ENCODE measurements at places on chromosomes 13 and 19.

GRCh38 chr19:13993590-13994300 is 12.4 kb downstream of the RFX1 start:
- no peak overlapping the region for H3K4me3 ChIP-seq
- peaks cover 20% of the 10 kb centered on the region for H3K36me3 ChIP-seq
- no peak overlapping the region for H3K27ac ChIP-seq
- H3K27me3 ChIP-seq = no peaks in the 10 kb centered on the region

- DNase-seq = no peak
- no peak overlapping the region for H3K4me3 ChIP-seq
- H3K36me3 ChIP-seq = no peaks in the 10 kb centered on the region
- H3K4me1 ChIP-seq = no peaks in the 10 kb centered on the region
- no peak overlapping the region for H3K27ac ChIP-seq
Observed at GRCh38 chr13:99797691-99798090, 173.9 kb downstream of the ZIC5 start.

DNA sequence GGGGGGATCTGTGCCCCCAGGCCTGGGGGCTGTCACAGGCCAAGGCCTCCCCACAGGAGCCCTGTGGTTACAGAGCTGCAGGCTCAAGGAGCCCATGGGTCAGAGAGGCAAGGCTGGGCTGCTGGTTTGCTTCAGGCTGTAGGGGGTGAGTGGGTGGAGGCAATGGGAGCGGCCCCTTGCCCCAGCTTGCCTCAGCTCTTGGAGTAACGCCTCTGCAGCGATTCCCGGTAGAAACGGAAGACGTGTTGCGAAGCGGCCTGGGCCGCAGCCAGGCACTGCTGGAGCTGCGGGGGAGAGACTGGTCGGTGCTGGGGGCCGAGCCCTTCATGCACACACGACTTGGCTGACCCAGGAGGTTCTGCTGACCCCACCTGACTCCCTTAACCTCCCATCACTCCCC is 10.1 kb downstream of the TMEM91 start:
- H3K4me1 ChIP-seq = no peaks in the 10 kb centered on the region
- DNase-seq = no peak
- no peak overlapping the region for H3K27ac ChIP-seq
- no peaks in the 10 kb centered on the region for H3K27me3 ChIP-seq
- no peak overlapping the region for H3K4me3 ChIP-seq

- no peak overlapping the region for H3K27ac ChIP-seq
- no peaks in the 10 kb centered on the region for H3K36me3 ChIP-seq
Observed at GRCh38 chr13:106919638-106920037, 351.7 kb upstream of the ARGLU1 start.

DNA sequence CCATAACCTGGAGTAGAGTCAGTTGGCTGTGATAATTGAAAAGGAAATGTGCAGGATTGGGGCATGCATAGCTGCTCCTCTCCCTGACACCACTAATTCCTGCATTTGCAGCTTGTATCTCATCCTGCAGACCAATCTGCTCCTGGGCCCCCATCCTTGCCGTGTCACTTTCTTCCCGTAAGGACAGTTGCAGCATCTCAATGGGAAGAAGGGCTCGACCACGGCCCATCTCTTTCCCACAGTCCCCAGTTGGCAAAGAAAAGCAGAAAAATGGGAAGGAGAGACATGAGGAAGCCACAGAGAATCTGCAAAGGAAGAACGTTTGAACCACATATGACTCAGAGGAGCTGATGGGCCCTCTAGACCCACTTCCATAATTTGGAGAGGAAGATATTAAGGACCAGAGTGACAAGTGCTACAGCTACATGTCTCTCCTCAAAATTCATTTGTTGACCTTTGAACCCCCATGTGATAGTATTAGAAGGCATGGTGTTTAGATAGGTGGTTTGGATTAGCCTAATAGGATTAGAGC is 1.8 kb upstream of the SIGLEC12 start:
- no peak overlapping the region for H3K4me3 ChIP-seq
- no peaks in the 10 kb centered on the region for H3K27me3 ChIP-seq
- H3K36me3 ChIP-seq = no peaks in the 10 kb centered on the region
- H3K4me1 ChIP-seq = no peaks in the 10 kb centered on the region
- no peak for DNase-seq
- no peak overlapping the region for H3K27ac ChIP-seq

DNA sequence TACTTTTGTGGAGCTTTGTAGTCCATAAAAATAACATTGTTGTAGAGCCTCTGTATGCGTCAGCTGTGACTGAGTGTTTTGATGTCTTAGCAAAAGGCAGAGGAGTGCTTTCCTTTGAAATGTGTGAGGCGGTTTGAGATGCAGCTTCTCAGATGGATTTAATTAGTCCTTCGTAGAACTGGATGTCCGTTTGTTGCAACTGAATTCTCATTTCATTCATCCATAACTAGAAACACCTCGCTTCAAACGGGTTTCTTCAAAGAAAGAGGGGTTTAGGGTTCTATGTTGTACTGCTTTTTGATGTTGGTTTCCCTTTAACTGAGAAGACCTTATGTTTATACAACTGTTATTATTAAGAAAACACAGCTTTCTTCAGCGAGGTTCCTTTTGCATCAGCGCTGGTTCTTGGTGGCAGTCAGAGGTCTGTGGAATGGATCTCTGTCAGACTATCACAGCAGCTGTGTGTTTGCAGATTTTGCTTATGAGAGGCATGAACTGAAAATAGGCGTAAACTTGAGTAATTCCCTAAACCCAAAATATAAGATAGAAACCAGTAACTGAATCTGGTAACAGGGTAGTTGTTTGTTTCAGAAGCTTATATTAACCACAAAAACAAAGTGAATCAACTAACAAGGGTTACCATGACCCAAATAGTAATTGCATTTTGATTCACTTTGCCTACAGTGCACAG is 194.4 kb downstream of the GGACT start:
- no peak for DNase-seq
- no peaks in the 10 kb centered on the region for H3K36me3 ChIP-seq
- no peak overlapping the region for H3K27ac ChIP-seq
- H3K4me1 ChIP-seq = peaks cover 2% of the 10 kb centered on the region

DNA sequence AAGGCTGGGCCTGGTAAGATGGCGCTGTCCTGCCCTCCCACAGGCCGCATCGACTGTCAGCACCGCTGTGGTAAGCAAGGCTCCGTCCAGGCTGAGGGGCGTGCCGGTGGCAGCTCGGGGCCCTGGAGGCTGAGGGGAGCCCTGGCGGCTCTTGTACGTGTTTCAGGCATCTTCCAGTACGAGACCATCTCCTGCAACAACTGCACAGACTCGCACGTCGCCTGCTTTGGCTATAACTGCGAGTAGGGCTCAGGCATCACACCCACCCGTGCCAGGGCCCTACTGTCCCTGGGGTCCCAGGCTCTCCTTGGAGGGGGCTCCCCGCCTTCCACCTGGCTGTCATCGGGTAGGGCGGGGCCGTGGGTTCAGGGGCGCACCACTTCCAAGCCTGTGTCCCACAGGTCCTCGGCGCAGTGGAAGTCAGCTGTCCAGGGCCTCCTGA is 1.2 kb downstream of the IZUMO4 start:
- H3K27me3 ChIP-seq = no peaks in the 10 kb centered on the region
- no peak for DNase-seq
- H3K36me3 ChIP-seq = peaks cover 34% of the 10 kb centered on the region
- H3K4me3 ChIP-seq = no peak overlapping the region

- no peak for DNase-seq
- H3K36me3 ChIP-seq = no peaks in the 10 kb centered on the region
- H3K4me3 ChIP-seq = no peak overlapping the region
Observed at GRCh38 chr13:85601526-85601925, 197.7 kb downstream of the SLITRK6 start.

GRCh38 chr19:51064534-51065220 is at the start of gene KLK13:
TSS of gene KLK13 (minus strand) at chr19:51065092. CDS start at chr19:51065067, 25 bp downstream.
- peak within 1 kb of the TSS; percentile 59 for H3K4me3 ChIP-seq
- DNase-seq = no peak
- no peaks in the 10 kb centered on the region for H3K36me3 ChIP-seq
- peaks cover 2% of the 10 kb centered on the region for H3K4me1 ChIP-seq
- H3K27ac ChIP-seq = no peak within 1 kb of the TSS
- no peaks in the 10 kb centered on the region for H3K27me3 ChIP-seq

DNA sequence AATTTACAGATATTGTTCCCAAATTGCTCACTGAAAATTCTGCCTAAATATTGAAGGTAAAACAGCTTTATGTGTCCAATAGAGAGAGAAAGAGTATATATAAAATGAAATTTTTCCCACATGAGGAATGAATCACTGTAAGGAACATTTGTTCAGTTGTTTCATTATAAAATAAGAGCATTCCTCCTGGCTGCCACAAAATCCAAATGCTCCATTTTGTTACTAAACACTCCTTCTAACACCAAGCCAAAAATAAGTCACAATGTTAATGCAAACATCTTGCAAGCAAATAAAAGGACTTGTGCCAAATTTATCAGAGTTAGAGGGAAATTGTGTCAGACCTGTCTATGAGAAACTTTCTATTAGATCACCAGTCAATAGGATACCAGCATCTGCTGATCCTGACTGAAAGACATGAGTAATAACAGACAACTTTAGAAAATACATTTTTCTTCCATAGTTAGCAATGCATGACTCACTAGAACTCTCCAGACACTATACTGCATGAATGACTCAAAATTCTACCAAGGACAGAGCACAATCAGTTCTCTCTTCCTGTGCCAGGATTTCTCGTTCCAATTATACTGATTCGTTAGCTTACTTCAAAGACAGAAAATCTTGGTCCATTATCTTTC is 83.5 kb upstream of the FNDC3A start:
- H3K27ac ChIP-seq = peak overlapping the region; percentile 89
- no peak overlapping the region for H3K4me3 ChIP-seq
- DNase-seq = peak; percentile 48
- peaks cover 3% of the 10 kb centered on the region for H3K4me1 ChIP-seq

DNA sequence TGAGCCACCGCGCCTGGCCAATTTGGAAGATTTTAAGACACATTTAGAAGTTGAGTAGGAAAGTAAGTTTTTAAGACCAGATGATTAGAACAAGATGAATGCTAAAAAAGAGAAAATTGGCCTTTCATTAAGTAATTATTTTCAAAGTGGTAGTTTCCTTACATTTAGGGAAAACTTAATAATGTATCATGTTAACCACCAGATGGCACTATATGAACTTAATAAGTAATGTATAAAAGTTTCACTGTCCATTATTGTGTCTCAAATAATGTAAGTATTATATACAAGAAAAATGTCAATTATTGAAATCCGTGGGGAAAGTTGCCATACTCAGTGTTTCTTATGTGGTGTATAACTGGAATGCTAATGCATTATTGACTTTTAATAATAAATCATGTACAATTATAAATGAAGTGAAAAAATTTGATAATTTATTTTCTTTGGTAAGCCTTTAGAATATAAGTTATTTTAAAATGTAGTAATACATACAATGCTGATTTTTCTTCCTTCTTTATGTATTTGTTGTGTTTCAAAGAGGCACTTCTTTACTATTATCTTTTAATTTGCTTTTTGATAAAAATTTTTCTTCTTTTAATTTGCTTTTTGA is 29.2 kb downstream of the COG6 start:
- peak; percentile 69 for DNase-seq
- peaks cover 6% of the 10 kb centered on the region for H3K36me3 ChIP-seq
- H3K4me3 ChIP-seq = no peak overlapping the region

DNA sequence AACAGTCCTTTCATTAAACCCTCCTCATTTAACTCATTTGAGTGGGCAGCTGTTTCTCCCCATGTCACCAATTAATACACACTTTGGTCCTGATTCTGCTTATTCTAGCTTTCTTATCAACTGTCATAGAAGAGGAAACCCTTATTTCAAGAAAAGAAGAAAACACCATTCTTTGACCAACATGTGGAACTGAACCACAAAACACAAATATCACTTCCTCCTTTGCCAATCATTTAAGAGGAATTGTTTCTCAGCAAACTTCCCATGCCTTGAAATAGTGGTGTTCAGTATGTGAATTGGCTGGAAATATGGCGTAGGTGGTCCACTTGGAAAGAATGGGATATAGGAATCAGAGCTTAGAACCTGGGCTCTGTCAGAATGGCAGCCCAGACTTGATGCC is 20.4 kb downstream of the MBD3L2B start:
- no peak overlapping the region for H3K4me3 ChIP-seq
- H3K27me3 ChIP-seq = no peaks in the 10 kb centered on the region
- no peaks in the 10 kb centered on the region for H3K36me3 ChIP-seq
- no peaks in the 10 kb centered on the region for H3K4me1 ChIP-seq

DNA sequence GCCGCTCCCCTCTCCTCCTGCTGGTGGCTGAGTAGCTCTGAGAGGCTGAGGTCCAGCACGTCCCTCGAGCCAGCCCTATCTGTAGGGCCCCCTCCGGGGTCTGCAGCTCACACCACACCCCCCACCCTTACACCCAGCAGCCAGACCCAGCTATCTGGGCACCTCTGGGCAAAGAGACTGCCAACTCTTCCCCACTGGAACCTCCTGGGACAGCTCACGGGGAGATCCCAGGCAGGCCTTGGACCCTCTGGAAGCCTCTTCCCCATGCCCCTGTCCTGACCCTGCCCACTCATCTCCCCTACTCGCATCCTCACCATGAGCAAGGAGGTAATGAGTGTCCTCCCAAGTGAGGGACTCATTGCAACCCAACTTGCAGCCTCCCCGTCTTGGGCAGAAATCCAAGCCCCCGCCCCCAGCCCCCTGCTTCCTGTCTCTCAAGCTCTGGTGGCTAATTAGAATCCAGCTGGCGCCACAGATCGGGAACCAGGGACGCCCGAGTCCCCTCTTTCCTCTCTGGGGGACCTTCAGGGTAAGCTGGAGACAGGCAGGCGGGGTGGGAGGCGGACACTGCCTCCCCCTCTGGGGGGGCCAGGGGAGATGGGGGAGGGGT is 22.1 kb downstream of the ADGRL1 start:
- no peak for DNase-seq
- no peaks in the 10 kb centered on the region for H3K27me3 ChIP-seq
- no peaks in the 10 kb centered on the region for H3K36me3 ChIP-seq
- H3K27ac ChIP-seq = no peak overlapping the region
- no peak overlapping the region for H3K4me3 ChIP-seq

DNA sequence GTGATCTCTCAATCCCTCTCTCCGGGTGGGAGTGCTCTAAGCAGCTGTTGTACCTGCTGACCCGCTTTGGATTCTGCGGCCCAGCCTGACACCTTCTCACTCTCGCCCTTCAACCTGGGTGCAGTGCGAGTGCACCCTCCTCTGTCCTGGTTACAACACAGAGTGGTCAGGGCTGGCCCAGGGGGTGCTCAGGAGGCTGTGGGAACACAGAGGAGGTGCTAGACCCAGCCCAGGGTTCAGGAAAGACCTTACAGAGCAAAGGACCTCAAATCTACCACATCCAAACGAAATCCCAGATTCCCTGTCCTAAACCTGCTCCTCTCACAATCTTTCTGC is 23.7 kb downstream of the ZNF175 start:
- H3K4me3 ChIP-seq = peak overlapping the region; percentile 66
- no peaks in the 10 kb centered on the region for H3K36me3 ChIP-seq
- peaks cover 5% of the 10 kb centered on the region for H3K4me1 ChIP-seq
- no peak for DNase-seq
- no peaks in the 10 kb centered on the region for H3K27me3 ChIP-seq
- H3K27ac ChIP-seq = no peak overlapping the region

- no peaks in the 10 kb centered on the region for H3K27me3 ChIP-seq
- no peaks in the 10 kb centered on the region for H3K36me3 ChIP-seq
- no peak overlapping the region for H3K4me3 ChIP-seq
- no peaks in the 10 kb centered on the region for H3K4me1 ChIP-seq
- no peak for DNase-seq
Observed at GRCh38 chr19:54307389-54308020, 5.5 kb downstream of the LILRA5 start.

GRCh38 chr19:33621811-33622504 is at the start of gene CHST8:
TSS of gene CHST8 (plus strand) at chr19:33621953. CDS start at chr19:33689262, 67,309 bp downstream.
- peaks cover 9% of the 10 kb centered on the region for H3K4me1 ChIP-seq
- H3K4me3 ChIP-seq = peak within 1 kb of the TSS; percentile 43
- H3K27ac ChIP-seq = no peak within 1 kb of the TSS
- no peaks in the 10 kb centered on the region for H3K36me3 ChIP-seq
- peak; percentile 62 for DNase-seq
- peaks cover 45% of the 10 kb centered on the region for H3K27me3 ChIP-seq

GRCh38 chr13:22061371-22061805 is 390.5 kb downstream of the FGF9 start:
- H3K4me3 ChIP-seq = no peak overlapping the region
- peaks cover 7% of the 10 kb centered on the region for H3K4me1 ChIP-seq
- H3K36me3 ChIP-seq = no peaks in the 10 kb centered on the region
- H3K27ac ChIP-seq = no peak overlapping the region
- peak; percentile 78 for DNase-seq
